ENCODE measurements at places on chromosomes 16 and 17. TPM values are rescaled to one million over a fixed set of nuclear protein-coding genes. Genes with fewer than 3 reads are reported as not detected.
A peak's percentile ranks its signal among the peaks of the same experiment; 100 is the strongest.

- no peak for DNase-seq
Observed at GRCh38 chr17:45386178-45386577, 46.5 kb downstream of the ARHGAP27 start.

GRCh38 chr16:84225571-84225970, 14.2 kb downstream of the KCNG4 start:
- DNase-seq: no peak

PPY gene
- total RNA-seq: not detected

CLEC10A gene
- not detected for total RNA-seq

DNA sequence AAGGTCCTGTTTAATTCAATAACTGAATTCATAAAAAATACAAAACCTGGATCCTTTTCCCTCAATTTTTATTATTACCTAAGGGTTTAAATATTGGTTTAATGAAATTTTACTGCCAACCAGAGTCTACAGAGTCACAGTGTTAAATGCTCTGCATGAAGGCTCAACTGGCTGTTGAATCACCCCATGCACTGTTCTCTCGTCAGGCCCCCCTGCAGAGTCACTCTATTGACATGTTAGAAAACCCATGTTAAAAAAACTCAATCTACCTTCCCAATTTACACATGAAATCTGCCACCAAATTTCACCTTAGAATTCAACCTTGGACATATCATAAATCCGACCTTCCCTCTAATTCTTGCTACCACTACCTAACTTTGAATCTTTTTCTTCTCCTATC, 43.3 kb upstream of the ULK2 start:
- no peak for DNase-seq

CMC2 gene
- total RNA-seq: 148 TPM

FOXN1 gene
- not detected for total RNA-seq

HOXB4 gene
- total RNA-seq: 1.7 TPM

DNA sequence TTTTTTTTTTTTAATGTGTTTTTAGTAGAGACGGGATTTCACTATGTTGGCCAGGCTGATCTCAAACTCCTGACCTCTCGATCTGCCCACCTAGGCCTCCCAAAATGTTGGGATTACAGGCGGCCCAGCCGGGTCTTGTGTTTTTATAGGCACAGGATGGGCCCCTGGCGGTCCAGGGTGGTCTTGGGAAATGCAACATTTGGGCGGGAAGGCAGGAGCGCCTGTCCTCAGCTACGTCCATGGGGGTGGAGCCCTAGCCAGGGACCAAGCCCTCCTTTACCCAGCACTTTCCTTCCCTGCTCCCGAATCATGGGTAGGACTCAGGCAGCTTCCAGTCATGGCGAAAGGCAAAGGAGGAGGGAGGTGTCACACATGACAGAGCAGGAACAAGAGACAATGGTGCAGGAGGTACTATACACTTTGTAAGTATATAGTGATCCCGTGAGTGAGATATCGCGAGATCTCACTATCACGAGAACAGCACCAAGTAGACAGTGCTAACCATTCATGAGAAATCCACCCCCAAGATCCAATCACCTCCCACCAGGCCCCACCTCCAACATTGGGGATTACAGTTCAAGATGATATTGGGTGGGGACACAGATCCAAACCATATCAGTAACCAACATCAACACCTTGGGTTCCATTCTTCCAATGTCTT, 226.7 kb upstream of the WSCD1 start:
- DNase-seq: no peak

DNA sequence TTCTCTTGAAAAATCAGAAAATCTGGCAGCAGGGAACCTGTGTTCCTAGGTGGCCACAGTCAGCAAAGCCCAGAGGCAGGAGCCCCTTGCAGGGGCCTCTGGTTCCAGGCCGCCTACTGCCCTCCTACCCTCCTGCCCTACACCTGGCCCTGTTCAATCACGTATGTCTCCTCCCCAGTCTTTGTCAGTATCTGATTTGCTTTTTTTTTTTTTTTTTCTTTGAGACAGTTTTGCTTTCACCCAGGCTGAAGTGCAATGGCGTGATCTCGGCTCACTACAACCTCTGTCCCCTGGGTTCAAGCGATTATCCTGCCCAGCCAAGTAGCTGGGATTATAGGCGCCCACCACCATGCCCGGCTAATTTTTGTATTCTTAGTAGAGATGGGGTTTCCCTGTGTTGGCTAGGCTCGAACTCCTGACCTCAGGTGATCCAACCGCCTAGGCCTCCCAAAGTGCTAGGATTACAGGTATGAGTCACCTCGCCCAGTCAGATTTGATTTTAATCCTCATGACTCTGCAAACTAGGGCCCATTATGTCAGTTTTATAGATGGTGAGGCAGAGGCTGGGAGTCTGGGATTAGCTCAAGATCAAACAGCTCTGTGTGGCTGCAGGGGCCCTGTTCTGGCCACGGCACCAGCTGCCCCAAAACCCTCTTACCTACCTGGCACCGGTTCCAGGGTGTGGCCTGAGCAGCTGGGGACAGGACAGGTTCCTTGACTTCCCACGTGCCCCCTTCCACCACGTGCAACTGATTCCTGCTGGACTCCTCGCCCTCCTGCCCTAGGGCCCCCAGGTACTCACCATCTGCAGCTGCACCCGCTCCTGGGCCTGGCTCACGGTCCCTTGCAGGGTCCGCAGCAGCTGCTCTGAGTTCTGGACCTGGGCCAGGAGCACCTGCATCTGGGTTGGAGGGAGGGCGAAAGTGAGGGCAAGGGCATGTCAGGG, 14.7 kb downstream of the RABEP2 start:
- no peak for DNase-seq

- DNase-seq: no peak
Observed at GRCh38 chr17:11836508-11836907, 160.8 kb downstream of the ZNF18 start.

PHOSPHO1 gene
- not detected for total RNA-seq

DNA sequence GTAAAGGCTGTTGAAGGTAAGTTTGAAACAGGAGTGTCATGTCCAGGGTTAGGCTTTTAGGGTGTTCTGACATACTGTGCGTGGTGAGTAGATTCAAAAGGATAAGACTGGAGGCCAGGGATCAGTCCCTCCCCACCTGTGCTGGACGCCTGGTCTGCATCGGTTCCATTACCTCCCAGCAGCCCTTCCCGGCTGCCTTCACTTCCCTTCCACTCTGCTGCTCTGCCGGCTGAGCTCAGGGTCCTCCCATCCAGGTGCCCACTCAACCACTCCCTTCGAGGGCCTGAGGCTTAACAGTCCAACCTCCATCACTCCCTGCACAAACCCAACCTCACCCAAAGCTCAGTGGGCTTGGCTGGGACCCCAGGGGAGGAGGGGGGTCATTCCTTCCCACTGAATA, 4.1 kb upstream of the SLC5A10 start:
- no peak for DNase-seq

- DNase-seq: no peak
Observed at GRCh38 chr17:70560471-70560870, 391.1 kb downstream of the KCNJ2 start.

DNA sequence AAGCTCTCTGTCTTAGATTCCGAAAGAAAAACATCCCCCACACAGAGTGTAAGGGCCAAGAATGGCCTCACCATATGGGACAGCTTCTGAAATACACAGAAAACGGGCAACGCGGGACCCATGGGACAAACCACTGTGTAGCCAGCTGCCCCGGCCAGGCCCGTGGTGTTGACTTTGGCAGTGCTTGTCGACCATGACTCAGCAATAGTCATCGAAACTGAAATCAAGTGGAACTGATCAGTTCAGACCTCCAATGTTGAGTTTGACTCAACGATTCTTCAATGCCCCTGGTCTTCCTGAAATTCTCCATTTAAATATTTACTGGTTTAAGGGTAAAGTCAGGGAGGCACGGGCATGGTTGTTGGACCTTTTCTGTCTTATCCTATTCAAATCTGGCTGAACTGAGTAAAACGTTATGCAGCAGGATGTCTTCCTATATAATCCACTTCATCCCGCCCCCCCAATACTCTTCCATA, 27.5 kb downstream of the ZFHX3 start:
- peak; percentile 98 for DNase-seq

- no peak for DNase-seq
Observed at GRCh38 chr16:11800382-11800718, 3.3 kb upstream of the ZC3H7A start.

DNA sequence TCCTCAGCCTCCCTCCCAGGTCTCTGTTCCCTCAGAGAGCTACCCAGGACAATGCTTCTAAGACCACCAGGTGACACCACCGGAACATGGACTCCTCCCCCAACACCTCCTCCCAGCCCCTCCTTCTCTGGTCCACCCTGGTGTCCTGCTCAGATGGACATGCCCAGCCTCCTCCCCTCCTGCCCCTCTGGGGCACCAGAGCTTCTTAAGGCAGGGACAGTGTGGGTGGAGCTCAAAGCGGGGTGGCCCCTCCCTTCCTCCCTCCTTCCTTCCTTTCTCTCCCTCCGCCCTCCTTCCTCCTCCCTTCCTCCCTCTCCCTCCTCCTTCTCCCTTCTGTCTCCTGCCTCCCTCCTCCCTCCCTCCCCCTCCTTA, 22.7 kb downstream of the TRPV3 start:
- no peak for DNase-seq

CNTD1 gene
- total RNA-seq: 1.1 TPM

DNA sequence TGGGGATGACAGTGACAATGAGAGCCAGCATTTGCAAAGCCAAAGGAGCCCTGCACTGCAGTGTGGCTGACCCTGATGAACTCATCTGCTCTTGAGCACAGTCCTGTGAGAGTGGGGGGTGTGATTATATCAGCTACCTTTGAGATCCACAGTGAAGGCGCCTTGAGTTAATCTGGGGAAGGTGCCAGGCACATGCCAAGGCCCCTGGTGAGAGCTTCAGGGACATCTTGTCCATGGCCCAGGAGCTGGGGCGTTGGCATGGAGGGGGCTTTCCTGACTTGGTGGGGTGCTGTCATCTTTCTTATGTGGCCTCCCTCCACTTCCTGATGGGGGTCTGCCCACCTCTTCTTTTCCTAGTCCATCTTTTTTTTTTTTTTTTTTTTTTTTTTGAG, 86.5 kb downstream of the SNX29 start:
- DNase-seq: no peak

ZDHHC7 gene
- total RNA-seq: 46.4 TPM

- peak; percentile 36 for DNase-seq
Observed at GRCh38 chr17:8073627-8074484, 13.7 kb downstream of the ALOX12B start.

GRCh38 chr16:72829846-72830775, 217.8 kb downstream of the ZFHX3 start:
- peak; percentile 44 for DNase-seq

DNA sequence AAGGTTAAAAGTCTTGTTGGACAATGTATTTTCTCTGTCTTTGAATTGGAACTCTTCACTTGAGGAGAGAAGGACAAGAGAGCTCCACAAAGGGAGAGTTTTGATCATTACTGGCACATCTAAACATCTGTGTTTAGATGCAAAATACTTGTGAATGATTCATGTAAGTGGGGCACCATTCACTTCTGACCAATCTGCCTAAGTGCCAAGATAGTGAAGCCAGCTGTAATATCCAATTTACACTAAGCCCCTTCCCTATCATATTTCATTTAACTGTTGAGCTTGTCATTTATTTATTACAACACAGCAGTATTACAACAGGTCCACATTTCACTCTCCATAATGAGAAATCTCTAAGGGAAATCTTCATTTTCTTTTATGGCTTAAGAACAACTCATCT, 832.3 kb upstream of the GOT2 start:
- DNase-seq: no peak

- DNase-seq: no peak
Observed at GRCh38 chr17:5138616-5139457, 23.0 kb downstream of the USP6 start.

- no peak for DNase-seq
Observed at GRCh38 chr17:41004397-41004796, 4.5 kb downstream of the KRTAP3-1 start.

TP53TG3F gene
- total RNA-seq: not detected

PERCC1 gene
- not detected for total RNA-seq

- DNase-seq: no peak
Observed at GRCh38 chr16:69056421-69056820, 49.0 kb upstream of the HAS3 start.

DNA sequence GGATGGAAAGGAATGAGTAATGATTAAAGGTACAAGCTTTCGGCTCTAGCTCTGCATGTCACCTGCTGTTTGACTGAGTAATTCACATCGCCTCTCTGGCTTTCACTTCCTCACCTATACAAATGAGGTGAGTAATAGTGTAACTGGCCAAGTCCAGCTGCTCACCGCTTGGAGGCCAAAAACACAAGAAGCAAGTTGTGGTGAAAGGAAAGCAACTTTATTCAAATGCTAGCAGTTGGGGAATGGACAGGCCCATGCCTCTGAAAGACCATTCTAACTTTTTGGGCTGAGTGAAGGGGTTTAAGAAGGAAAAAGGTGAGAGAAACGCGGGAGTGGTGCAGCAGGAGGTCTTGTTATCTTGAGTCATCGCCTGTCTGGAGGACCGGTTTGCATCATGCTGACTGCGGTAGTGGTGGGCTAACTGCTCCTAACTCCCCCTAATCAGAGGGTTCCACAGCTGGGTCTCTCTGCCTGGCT, 45.7 kb upstream of the CSNK2A2 start:
- no peak for DNase-seq

- no peak for DNase-seq
Observed at GRCh38 chr17:20938988-20939615, 103.7 kb downstream of the USP22 start.

ICAM2 gene
- total RNA-seq: not detected

- DNase-seq: peak; percentile 68
Observed at GRCh38 chr17:39238311-39238972, 12.7 kb upstream of the STAC2 start.

HCRT gene
- not detected for total RNA-seq

- peak; percentile 36 for DNase-seq
Observed at GRCh38 chr17:39667945-39668924, at the start of gene PNMT. Gene PNMT, plus strand, starts transcription at chr17:39668453. Its CDS starts 23 bp downstream, at chr17:39668476.

HSD17B2 gene
- 2.6 TPM for total RNA-seq

DNA sequence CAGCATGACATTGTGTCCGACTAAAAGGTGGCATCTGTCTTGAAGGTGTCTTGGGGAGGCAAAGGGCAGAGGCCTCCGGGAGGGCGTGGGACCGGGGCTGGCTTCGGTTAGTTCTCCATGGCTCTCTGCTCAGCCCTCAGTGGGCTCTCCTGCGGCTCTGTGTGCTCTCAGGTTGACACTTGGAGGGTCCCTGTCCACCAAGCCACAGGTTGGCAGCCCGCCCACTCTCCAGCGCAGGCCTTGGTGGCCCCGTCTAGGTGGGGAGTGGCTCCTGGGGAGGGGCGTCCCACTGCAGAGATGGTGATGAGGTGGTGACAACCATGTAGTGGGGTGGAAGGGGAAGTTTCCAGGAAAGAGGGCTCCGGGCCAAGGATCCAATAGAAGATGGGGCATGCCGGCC, 31.6 kb downstream of the ADGRG5 start:
- DNase-seq: no peak

- DNase-seq: no peak
Observed at GRCh38 chr17:22692066-22692805, 999.9 kb downstream of the KCNJ18 start.

DNA sequence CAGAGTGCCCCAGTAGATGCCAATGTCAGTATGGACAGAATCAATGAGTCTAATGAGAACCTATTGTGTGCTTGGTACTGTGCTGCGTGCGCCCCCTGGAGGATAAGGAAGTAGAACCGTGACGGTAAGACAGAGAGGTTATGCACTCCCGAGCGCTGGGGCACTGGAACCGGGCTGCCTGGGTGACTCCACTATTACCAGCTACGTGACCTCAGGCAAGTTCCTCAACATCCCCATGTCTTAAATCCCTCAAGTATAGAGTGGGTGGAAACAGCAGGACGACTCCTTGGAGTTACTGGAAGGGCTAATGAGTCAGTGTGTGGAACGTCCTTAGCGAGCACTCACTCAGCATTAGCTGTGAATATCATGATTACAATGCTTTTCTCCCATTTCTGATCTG, 16.2 kb downstream of the CHST4 start:
- peak; percentile 51 for DNase-seq
